ENCODE measurements at places on chromosomes 5 and 9. TPM values are rescaled to one million over a fixed set of nuclear protein-coding genes. Genes with fewer than 3 reads are reported as not detected.

- DNase-seq: no peak
Measured at GRCh38 chr5:105828821-105829220, 1841.9 kb downstream of the EFNA5 start.

DNA sequence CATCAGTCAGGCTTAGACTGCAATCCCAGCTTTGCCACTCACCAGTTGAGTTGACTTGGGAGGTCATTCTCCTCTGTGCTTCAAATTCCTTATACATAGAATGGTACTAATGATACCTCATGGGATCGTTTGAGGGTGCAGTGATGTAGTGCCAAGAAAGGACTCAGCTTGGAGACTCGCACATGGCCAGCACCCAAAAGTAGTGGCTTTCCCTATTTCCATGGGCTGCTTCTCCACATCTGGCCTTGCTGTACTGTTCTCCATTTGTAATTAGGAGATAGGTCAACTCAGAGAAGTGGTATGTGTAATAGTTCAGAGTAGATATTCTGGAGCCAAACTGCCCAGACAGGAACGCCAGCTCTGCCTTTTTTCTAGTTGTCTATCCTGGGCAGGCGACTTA is 5.5 kb downstream of the CCL19 start:
- no peak for DNase-seq

GRCh38 chr5:169050146-169050571 is 250.8 kb downstream of the SLIT3 start:
- DNase-seq: no peak

DNA sequence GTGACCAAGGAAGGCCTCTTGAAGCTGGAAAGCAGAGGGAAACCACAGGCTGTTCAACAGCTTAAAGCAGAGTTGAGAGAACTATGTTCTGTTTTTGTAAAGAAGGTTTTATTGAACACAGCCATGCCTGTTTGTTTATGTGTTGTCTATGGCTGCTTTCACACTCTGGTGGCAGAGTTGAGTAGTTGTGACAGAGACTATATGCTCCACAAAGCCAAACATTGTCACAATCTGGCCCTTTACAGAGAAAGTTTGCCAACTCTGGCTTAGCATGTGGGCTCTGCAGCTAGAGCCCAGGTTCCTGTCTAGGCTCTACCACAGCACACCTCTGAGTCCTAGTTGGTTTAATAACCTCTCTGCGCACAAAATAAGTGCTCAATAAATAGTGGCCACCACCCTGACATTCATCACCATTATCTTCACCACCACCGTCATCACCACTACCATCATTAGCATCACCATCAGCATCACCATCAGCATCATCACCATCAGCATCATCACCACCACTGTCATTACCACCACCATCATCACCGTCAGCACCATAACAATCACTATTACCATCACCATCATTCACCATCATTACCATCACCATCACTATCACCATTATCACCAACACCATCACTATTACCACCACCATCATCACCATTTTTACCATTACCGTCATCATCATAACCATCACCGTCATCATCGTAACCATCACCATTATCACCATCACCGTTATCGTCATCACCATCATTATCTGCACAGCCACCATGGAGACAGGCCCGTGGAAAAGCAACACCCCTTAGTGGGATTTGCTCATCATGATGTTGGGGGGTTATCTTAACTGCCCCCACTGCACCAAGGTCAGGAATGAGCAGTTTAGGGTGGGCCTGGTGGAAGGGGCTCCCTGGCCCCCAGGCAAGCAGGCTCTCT is 18.3 kb downstream of the AKNA start:
- DNase-seq: no peak

DNA sequence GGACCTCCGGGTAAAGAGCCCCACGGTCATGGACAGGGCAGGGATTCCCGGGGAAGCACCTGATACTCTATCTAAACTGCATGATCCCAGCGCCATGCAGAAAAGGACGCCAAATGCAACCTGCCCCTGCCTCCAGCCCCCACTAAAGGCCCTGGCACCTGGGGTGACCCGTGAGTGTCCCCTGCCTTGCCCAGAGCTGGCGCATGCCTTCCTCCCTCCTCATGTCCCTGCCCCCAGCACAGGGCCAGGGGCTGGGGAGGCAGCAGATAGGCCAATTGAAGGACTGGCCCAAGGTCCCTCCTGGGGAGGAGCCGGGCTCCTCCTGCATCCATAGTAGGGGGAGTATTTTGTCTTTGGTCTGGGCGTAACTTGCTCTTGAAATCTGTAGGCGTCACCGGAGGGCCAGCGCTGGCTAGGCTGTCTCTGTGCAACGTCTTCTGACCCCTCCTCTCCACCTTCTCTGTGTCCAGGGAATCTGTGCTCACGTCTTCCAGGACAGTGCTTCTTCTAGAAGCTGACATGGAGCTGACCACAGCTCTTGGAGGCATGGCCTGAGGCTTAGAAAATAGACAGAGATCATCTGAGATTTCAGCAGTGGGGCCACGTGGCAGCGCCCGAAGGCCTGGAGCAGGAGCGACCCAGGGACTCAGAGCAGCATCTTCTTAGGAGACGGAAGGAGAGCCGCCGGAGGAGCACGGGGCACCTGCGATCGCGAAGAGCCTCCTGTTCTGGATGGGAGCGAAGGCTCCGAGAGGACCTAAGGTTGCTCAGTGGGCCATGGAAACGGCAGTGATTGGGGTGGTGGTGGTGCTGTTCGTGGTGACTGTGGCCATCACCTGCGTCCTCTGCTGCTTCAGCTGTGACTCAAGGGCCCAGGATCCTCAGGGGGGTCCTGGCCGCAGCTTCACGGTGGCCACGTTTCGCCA is 660 bp downstream of the SPAAR start:
- no peak for DNase-seq

DNA sequence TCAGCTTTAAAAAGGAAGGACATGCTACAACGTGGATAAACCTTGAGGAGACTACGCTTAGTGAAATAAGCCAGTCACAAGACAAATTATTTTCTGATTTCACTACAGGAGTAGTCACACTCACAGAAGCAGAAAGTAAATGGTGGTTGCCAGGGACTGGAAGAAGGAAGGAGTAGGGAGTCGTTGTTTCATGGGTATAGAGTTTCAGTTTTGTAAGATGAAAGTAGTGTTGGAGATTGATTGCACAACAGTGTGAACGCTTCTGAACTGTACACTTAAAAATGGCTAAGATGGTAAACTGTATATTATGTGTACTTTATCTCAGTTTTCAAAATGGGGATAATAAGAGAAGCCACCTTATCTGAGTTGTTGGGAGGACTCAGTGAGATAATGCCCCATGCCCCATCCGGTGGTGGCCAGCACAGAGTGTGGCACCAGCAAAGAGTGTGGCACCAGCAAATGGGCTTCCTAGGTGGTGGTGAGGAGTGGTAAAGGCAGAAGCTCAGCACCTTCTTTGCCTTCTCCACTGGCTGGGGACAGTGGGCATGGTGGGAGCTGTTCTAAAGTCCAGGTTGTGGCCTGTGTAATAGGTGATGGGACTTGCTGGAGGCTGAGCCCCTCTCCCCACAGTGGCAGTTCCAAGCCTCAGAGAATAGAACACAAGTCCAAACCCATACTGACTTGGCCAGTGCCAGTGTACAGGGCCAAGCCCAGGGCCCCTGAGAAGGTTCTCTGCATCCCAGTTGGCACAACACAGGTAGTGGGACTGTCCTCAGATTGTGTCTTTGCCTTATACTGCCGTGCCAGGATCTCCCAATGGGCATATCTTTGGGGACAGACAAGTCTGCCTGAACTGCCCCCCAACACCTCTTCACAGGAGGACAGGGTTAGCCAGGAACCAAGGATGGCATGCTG is 4.4 kb downstream of the SLC22A4 start:
- DNase-seq: no peak

DNA sequence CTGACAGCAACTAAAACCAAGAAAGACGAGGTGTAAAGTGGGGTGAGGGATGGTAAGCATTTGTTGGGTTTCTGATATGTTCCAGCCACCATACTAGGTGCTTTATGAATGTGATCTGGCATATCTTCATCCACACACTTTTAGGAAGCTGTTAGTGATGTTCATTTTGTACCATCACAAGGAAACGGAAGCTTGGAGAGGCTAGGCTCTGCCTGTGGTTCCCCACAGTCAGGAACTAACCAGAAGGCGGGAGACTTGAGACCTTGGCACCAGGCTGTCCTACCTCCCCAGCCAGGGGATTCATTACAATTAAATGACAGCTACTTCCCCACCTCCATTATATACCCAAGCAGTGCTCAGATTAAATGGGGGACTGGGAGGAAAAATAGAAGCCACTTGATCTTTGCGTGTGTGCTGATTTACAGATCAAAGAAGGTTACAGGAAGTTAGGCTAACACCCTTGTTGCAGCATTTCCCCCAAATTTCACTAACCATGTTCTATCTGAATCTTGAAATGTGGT is 43.0 kb downstream of the SFXN1 start:
- DNase-seq: no peak

GRCh38 chr9:12085399-12085798 is 607.8 kb upstream of the TYRP1 start:
- DNase-seq: no peak

DNA sequence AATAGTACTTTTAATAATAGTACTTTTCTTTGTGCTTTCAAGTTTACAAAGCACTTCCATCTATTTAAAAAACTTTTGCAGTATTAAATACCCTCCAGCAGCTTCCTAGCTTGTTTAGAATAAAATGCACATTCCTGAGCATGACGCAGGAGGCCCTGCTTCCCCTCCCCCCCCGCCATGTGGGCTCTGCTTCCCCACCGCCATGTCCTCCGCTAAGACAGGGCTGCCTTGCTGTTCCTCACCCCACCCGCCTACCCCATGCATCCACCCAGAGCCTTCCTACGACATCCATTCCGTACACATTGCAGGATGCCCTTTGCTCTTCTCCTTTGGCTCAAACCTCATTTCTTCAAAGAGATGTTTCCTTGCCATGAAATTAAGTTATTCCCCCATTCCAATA is 205.9 kb upstream of the MSX2 start:
- no peak for DNase-seq

DNA sequence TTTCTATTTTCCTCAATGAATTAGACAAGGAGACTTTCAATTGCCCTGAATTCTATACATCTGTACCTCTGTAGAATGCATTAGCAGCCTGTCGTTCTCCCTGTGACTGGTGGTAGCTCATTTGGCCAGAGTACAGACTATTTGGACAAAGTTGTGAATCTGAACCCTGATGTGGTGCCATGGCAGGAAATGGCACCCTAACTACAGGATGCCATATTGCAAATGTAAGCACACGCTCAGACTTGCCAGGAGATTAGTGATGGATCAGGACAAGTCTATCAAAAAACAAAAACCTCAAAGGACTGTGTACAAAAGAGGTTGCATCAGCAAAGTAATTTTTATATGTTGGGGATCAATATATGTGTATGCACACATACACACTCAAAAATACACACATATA is 58.3 kb downstream of the SVEP1 start:
- DNase-seq: no peak

DNA sequence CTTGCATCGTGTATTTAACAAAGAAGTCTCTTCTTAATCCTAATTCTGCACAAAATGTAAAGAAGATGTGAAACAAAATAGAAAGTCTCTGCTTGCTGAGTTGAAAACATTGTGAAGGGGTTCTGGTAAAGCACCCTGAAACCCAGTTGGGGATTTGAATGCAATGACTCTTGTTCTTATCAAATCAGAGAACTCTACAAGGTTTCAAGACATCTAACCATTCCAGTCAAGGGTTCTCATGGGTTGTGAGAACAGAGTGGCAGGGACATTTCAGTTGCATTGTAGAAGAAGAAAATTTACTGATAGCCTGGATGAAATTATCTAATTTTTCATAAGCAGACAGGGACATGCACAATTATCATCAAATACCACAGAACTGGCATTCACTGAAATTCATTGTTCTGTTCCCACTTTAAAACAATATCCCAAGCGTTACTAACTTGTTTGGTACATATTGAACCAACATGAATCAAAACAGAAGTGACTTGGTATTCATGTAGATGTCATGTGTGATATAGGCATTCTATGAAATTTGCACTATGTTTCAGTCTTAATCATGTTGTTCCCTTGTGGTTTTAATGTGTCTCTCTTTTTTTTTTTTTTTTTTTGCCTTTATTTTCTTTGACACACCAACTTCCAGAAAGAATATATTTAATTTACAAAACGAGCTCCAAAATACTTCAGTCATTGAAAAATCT is 563.3 kb downstream of the IRX1 start:
- no peak for DNase-seq

DNA sequence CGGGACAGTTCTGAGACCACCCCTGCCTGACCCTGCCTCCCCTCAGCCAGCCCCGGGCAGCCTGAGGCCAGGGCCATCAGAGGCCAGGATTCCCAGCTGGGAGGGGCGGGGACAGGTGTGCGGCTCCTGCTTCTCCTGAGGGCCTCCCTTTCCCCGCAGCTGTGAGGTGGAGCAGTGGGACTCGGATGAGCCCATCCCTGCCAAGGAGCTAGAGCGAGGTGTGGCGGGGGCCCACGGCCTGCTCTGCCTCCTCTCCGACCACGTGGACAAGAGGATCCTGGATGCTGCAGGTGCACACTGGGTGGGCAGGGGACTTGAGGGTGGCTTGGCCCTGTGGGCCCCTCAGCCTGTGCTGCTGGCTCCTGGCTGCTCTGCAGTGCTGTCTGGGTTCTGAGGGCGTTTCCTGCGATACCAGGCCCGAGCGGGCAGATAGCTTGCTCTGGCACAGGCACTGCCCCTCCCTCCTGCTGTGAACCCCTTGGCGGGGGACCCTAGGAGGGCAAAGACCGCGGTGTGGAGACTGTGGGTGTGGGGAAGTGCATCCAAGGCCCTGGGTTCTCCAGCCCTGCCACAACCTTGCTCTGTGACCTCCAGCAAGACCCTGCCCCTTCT is 2.3 kb downstream of the GRHPR start:
- no peak for DNase-seq

- no peak for DNase-seq
Measured at GRCh38 chr5:43386960-43387362, 25.2 kb downstream of the CCL28 start.

DNA sequence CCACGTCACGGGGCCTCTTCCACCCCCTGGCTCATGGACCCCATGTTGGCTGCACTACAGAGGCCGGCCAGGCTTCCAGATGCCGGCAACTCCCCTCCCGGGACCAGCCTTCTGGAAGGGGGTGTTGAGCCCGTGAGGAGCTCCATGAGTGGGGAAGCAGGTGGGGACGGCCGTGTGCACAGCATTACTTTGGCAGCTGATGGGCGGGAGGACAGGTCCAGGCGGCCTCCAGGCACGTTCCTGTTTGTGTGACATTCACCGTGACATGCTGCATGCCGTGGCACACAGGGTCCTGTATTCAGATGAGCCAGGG is 29.1 kb upstream of the ABO start:
- DNase-seq: no peak

DNA sequence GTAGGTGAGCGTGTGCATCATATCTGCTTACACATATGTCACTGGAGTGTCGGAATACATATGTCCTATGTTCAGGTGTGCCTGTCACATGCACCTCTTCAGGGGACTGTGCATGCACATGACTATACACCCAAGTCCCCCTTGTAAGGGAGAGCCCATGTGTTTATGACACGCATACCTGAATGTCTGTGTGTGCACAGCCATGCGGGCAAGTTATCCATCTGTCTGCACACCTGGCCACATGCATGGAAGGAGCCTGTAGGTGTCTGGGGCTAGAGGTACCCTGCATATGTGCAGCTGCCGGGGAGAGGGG is 622 bp upstream of the RGS14 start:
- no peak for DNase-seq

Gene FOXI1
- polyA plus RNA-seq: 0.07 TPM

Gene ARL15
- polyA plus RNA-seq: 26.2 TPM

Gene SLC1A3
- 18.9 TPM for polyA plus RNA-seq

Gene CKMT2
- polyA plus RNA-seq: 4.2 TPM

Gene FAT2
- 0.10 TPM for polyA plus RNA-seq

Gene PTPN3
- 13.8 TPM for polyA plus RNA-seq

Gene SLC25A2
- 0.17 TPM for polyA plus RNA-seq

Gene PDZD2
- polyA plus RNA-seq: 14.7 TPM

Gene NRARP
- polyA plus RNA-seq: 14.7 TPM

All from right lung (tissue), 10 donors.